AG10803 (cell line): ENCODE measurements at places on chromosomes 4 and X.

GRCh38 chrX:13646154-13646549, 6.8 kb upstream of the TCEANC start:
- peak; percentile 66 for DNase-seq

- DNase-seq: peak; percentile 71
Measured at GRCh38 chr4:165207431-165208220, at the start of gene KLHL2. Gene KLHL2, plus strand, starts transcription at chr4:165207561. Its CDS starts 316 bp downstream, at chr4:165207877.

DNA sequence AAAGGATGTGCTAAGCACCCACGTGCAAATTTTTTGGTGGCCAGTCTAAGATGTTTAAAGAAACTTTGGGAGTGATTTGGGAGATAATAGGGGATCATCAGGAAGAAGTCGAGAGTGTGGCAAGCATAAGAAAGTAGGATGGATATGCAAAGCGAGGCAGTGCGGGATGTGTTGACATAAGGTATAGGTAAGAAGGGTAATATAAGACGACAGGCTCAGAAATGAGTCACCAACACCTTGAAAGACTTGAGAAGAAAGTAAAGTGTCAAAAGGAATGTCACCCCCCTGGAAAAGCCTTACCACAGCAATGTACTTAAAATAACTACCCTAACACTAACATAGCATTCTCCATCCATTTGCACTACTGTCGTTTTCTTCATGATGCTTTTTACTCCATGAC, 69.8 kb upstream of the BMP2K start:
- no peak for DNase-seq

DNA sequence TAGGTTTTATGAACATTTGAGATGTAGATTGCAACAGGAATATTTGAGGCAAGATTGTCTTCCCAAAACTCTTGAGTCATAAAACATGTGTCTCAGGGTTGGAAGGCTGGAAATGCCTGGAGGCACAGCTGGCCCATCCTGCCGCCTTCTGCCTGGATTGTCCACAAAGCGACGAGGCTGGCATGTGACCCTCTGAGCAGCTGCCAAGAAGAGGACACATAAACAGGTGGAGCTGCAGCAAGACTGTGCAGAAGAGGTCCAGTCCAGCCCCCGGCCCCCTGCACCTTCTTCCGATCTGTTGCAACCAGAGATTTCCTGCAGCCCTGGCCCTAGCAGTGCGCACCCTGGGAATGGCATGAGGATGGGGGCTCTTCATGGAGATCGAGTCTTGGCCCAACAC, 101.9 kb upstream of the BCOR start:
- DNase-seq: peak; percentile 25

GRCh38 chr4:40232610-40233009, 35.8 kb downstream of the RHOH start:
- DNase-seq: no peak

GRCh38 chr4:54172156-54172555, 56.9 kb upstream of the PDGFRA start:
- DNase-seq: peak; percentile 9

DNA sequence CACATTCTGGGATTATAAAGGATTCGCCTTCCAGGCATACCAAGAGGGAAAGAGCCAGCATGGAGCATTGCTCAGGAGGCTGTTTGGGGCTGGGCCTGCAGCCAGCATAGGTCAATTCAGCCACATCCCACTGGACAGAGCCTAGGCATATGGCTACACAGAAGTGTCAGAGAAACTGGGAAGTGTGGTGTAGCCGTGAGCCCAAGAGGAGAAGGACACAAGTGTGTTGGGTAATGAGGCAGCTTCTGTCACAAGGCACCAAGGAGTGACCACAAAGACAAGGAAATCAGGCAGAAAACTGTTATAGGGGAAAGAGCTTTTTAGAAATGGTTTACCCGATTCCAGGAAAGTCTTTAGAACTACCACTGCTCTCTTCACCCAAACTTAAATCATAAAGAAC, 178.6 kb upstream of the TBL1X start:
- DNase-seq: no peak

GRCh38 chrX:68675571-68675970, 28.1 kb downstream of the STARD8 start:
- DNase-seq: no peak

DNA sequence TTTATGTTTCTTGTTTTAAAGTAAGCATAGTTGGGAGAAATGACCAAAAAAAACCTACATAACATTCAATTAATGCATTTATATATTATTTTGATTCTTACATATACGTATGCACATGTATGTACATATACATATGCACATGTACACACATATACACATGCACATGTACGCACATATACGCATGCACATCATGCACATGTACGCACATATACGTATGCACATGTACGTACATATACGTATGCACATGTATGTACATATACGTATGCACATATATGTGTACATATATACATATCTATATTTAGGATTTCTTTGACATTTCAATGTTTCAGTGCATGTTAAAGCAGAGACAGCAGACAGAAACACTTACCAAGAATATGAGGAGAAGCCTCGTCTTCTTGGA, 263.4 kb downstream of the ADAMTS3 start:
- DNase-seq: no peak

DNA sequence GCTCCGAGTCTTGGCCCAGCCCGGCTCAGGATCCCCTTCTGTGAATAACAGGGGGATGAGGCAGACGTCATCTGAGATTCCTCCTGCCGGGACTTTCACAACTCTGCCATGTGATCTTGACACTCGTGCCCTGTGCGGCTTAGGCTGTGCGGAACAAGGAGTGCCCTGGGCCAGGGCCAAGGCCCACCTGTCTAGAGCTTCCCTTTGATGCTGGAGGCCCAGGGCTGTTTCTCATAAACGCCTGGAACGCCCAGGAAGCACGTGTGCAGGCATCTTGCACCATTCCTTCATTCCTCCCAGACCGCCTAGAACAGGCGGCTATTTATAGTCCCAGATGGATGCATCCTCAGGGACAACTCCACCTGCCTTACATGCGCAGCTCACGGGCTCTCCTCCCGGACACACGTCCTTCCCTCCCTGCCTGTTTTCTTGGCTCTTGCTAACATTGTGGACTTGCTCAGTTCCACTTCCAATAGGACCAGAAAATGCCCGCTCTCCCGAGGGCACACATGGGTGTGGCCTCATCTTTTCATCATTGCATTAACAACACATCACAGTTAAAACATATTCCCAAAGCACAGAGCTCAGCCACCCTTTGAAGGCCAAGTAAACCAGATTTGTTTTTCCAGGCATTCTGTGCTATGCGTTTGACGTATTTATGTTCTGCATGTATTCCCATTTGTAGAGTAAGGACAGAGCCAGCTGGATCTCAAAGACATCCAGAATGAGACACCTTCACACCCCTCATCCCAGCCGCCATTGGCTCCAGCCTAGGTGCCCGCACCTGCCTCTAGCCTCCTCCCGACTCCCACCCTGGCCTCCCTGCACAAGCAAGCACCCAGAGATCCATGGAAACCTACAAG, 57.2 kb downstream of the ABLIM2 start:
- peak; percentile 41 for DNase-seq

DNA sequence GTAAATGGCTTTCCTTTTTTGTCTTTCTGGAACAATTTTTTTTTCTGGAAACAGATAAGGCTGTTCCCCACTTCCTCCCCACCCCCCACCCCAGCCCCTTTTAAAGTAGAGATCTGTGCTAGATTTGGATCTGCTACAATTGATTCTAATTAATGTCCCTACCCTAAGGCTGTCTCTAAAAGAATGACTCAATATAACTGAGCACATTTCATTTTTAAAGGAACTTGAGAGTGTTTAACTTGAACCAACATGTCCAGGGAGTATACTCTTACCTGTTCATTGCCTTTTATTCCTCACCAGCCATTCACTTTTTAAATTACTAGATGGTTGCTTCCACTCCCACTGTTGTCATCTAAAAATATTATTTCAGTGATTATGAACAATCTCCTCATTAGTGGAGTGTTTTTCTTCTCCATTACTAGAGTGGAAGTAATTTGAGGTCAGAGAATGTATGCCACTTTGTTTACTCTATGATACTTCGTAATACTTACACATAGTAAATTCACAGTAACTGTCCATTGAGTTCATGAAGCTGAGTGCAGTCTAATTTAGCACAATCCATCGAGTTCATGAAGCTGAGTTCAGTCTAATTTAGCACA, 14.1 kb upstream of the CNOT6L start:
- DNase-seq: no peak

- DNase-seq: no peak
Measured at GRCh38 chr4:75054078-75054477, 121.2 kb downstream of the PARM1 start.

DNA sequence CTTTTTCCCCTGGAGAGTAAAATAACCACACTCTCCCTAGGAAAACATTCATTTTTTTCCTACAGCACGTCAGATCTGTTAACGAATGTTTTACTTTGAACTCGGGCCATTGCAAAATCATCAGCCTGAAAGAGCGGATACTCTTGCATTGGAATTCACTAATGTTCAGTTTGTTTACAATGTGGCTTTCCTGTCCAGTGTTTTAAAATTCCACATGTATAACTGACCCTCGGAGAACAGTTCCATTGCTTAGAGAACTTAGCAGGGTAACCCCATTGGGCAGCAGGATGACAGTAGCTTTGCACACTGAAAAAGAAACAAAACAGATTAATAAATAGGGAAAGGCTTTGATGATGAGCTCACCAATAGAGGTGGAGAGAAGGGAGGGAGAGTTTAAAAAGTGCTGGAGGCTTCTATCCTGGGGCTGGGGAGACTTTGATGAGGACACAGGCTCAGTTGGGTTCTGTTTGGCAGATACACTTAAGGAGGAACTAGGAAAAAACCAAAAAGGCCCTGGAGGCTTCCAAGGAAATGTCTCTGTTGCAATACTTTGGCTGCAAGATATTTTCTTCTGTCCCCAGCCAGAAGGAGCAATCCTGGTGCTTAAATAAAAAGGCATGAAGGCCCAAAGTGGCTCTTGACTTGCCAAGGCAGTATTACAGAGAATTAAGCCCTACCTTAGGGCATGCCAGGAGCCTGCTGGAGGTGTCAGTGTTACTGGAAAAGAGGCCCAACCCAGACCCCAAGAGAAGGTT, 143.1 kb downstream of the ARSF start:
- peak; percentile 92 for DNase-seq

DNA sequence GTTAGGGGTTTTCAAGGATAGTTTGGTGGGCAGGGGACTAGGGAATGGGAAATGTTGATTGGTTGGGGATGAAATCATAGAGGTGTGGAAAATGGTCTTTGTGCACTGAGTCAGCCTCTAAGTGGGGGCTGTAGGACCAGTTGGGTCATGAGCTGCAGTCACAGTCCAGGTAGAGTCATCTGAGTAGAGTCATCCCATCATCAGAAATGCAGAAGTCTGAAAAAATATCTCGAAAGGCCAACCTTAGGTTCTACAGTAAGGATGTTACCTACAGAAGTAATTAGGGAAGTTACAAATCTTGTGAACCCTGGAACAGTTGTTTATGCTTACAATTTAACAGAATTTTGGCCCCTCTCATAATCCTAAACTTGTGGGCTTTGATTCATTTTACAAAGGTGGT, 63.4 kb upstream of the AP1S2 start:
- DNase-seq: no peak

- no peak for DNase-seq
Measured at GRCh38 chr4:77344784-77345183, 187.8 kb downstream of the CCNG2 start.

DNA sequence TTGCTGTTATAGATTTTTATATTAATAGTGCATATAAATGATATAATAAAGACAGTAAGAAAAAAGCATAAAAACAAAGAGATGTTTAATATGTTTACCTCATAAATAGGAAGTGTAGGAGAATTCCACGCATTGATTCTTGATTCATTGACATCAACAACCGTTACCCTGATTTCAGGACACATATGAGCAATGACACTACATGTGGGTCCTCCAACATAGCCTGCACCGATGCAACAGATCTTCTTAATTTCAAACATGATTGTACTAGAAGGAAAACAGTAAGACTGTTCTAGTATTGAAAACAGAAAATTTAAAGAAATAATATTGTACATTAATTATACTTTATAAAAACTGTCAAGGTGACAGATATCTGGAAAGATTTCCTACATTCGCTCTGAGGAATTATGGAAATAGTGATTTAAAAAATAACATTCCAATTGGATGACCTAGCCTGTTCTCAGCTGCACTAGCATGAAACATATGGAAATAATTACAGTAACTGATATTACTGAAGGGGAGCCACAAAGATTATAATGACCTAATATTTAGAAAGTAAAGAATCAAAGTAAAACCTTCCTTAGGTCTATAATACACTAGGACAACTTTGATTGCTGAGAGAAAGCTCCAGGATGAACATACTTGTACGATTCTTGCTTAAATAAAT, 5.9 kb downstream of the UGDH start:
- DNase-seq: peak; percentile 72

DNA sequence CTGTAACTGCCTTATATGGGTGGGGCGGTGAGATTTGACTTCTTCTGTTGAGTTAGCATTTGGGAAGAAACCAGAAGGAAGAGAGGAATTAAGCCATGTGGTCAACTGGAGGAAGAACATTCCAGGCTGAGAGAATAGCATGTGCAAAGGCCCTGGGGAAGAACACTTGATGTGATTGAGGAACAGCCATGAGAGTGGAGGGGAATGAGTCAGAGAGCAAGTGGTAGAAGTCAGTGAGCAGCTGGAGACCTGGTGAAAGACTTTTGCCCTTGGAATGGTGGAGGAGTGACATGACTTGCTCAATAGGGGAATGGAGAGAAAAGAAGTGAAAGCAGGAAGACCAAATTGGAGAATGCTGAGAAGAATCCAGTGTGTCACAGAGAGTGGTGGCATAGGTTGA, 327.8 kb upstream of the HAND2 start:
- no peak for DNase-seq

DNA sequence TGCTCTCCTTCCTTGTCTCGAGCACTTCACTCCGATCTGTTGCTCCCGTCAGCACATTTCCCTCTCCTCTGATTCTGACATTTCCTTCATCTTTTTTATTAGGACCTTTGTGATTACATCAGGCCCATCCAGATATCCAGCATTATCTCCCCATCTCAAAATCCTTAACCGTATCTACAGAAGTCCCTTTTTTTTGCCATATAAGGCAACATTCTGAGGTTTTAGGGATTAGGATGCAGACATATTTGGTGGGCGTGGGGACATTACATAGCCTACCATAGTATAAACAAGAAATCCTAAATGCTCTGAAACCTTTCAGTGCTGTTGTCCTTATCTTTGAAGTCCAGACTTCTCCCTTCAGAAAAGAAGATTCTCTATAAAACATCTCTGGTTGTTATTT, 505.0 kb upstream of the PITX2 start:
- no peak for DNase-seq

- no peak for DNase-seq
Measured at GRCh38 chrX:30888526-30889146, 418 bp downstream of the TAB3 start.

GRCh38 chrX:46597771-46598170, 24.2 kb downstream of the CHST7 start:
- DNase-seq: no peak

- DNase-seq: no peak
Measured at GRCh38 chrX:105753411-105753810, 68.9 kb upstream of the NRK start.
